ENCODE measurements at places on chromosomes 7 and 10.

GRCh38 chr7:25549271-25549921, 321.1 kb upstream of the NPVF start:
- peak; percentile 11 for DNase-seq

- DNase-seq = no peak
Measured at GRCh38 chr7:157653827-157654207, 317.0 kb downstream of the DNAJB6 start.

DNA sequence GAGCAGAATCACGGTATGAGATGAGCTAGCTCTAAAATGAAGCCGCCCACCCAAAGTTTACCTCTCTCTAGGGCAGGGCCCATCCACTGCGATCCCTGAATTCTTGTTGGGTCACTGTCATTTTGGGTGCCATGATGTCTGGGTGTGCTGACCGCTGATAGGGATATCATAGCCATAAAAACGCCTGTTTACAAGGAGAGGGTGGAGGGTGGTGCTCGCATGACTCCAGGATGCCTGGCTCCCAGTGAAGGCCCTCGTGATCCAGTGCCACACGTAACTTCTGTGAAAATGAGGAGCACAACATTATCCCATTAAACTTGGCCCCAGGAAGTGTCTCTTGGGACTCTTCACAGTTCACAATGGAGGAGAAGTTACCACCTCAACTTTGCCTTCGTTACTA, 139.5 kb downstream of the TCF7L2 start:
- DNase-seq = no peak

DNA sequence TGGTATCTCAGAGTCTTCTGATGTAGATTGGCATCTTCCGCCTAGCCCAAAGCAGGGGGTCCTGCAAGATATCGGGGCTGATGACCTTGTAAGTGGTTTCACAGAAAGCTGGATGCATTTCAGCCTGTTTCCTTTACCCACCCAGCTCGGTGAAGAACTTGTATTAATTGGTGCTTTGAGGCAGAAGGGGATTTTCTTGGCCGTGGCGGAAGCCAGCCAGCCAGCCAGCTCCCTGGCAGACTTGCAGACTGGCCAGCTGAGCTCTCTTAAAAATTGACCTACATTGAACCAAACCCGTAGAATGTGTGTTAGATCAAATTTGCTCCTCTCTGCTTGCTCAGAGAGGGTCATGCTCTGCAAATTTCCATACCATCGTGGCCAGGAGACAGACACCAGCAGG, 218.4 kb downstream of the ADAM12 start:
- DNase-seq = no peak

GRCh38 chr10:72952642-72953158, 1.9 kb downstream of the PLA2G12B start:
- no peak for DNase-seq

DNA sequence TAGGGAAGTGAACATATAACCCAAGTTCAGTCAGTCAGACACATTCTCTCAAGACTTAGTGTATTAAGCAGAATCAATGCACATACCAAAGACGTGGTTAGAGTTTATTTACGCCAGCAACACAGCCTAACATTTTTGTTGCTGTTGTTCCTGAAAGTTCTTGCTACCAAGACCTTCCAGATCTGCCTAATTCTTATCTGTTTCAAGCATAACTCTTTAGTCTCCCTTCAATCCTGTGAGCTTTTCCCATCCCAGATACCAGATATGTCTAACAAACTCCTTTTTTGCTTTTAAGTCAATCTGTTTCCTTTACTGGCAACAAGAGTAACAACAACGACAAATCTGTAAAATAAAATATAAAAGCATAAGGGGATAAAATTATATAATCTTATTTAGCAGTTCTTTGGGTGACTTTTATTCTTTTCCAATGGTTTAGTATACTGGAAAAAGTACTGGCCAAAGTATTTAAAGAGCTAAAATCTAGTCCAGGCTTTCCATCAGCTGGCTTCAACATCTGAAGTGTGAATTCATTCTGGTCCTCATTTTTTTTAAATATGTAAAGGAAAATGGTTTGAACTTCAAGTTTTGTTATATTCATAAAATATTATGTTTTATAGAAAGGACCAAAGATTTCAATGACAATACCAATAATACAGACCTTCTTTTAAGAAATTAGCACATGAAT, 193.8 kb downstream of the IMMP2L start:
- DNase-seq = no peak

DNA sequence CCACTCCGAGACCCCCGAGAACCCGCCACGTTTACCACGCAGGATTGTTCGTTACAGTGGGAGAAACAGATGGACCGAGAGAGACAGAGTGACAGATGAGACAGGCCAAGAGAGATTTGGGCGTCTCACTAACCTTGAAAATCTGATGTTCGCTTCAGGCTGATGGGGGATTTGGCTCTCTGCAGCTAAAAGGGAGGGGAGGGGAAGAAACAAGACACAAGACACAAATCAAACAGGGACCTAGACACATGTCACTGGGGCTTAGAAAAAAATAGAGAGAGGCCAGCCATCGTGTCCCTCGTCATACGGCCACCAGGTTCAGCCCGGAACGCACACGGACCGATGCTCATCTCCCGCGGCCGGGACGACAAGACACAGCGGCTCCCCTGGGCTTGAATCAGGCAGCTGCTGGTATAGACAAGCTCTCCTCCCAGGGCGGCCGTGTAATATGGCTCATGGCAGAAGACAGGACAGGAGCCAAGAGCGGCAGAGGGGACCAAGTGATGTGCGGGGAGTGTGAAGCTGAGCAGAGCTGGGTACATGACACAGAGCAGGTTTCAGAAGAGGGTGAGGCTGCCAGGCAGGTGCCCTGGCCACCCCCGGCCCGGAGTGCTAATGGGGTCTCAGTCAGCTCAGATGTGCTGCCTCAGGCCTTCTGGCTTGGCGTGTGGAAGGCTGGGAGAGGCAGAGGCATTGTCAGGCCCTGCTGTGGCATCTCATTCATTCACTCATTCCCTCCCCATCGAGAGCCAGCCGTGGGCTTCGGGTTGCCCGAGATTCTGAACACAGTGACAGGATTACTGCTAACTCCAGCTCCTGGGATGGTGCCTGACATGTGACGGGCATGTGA, 88.5 kb upstream of the GNA12 start:
- DNase-seq = no peak

DNA sequence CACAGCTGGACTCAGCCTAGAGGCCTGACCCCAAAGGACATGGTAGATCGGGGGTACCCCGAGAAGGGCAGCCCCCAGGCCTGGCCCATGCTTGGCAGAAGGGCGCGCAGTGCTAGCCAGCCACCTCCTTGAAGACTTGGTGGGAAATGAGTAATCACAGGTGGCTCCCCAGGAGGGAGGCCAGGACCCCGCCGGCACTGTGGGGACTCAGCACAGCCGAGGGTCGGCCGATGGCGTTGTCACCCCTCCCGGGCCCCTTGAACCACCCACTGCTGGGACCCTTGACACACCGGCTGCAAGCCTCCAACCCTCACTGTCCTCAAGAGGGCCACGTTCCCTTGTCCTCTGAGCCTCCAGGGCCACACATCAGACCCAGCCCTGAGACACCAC, 27.7 kb downstream of the ADGRA1 start:
- DNase-seq = no peak

All from neural progenitor cell (in vitro differentiated cells).